ENCODE measurements at places on chromosomes 6 and 20.

GRCh38 chr6:150681578-150682395 is 82.1 kb downstream of the PLEKHG1 start:
- no peak for DNase-seq

- DNase-seq = no peak
Measured at GRCh38 chr20:5550733-5551529, 199.3 kb upstream of the SHLD1 start.

DNA sequence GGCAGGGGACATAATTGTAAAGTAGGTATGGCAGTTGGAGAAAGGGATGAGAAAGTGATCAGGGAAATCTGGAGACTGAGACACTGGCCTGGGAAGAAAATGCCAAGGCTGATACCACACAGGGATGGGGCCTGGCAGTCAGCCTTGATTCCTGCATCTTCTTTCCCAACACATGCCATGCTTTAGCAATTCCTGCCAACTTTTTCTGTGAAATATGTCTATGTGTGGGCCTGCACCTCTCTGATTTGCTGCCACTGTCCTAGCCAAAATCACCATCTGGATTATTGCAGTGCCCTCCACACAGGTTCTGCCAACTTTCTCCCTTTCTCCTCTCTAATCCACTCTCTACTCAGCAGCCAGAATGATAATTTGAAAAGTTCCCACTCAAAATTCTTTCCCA is 759.8 kb upstream of the CITED2 start:
- no peak for DNase-seq

- no peak for DNase-seq
Measured at GRCh38 chr6:35955071-35955470, 34.2 kb upstream of the SRPK1 start.

GRCh38 chr6:149852180-149852579 is 12.0 kb downstream of the LRP11 start:
- DNase-seq = peak; percentile 48

GRCh38 chr20:54650052-54650719 is 174.8 kb downstream of the DOK5 start:
- no peak for DNase-seq

Data from hematopoietic multipotent progenitor cell treated with erythropoietin and hydrocortisone succinate and interleukin-3 and kit ligand, for 8 days (in vitro differentiated cells).